Natural killer cell (primary cell): ENCODE measurements at places on chromosomes 12 and 14. TPM values are rescaled to one million over a fixed set of nuclear protein-coding genes. Genes with fewer than 3 reads are reported as not detected.

DNA sequence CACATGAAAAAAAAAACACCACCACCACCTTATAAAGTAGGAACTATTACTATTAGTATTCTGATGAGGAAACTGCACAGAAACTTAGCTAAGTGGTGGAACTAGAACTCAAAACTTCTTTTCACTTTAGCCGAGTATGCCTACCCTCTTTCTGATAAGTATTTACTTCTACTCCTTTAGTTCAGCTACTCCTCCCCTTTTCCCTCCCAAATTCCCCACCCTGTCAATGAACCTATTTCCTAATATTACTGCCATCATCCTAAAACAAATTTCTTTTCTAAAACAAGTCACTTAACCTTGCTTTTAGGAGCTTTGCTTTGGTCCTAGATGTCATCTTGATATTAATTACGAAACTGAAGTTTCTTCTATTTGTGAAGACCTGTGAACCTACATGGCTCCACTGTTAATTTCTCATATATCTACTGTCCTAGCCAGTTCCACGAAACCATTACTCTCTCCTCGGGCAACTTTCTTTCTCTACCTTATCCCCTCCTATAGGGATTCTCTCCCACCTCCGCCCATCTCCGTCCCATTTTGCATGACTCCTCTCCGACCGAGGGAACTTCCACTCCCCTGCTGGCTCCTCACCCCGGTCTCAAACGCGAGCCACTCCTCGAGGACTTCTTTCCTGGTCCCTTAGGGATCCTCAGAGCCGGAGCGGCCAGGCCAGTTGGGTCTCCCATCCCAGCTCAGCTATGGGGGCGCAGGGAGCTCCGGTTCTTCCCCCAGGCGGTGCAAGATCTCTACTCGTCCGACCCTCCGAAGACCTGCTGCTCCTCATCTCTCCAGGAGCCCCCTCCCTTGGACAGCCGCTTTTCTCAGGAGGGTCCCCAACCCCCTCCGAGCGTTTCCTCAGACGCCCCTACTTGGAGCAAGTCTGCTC is 1.1 kb downstream of the NUMB start:
- H3K4me3 ChIP-seq, result peak overlapping the region; percentile 93
- peak overlapping the region; percentile 53 for H3K27ac ChIP-seq
- no peak for DNase-seq
- peaks cover 15% of the 10 kb centered on the region for H3K4me1 ChIP-seq

DNA sequence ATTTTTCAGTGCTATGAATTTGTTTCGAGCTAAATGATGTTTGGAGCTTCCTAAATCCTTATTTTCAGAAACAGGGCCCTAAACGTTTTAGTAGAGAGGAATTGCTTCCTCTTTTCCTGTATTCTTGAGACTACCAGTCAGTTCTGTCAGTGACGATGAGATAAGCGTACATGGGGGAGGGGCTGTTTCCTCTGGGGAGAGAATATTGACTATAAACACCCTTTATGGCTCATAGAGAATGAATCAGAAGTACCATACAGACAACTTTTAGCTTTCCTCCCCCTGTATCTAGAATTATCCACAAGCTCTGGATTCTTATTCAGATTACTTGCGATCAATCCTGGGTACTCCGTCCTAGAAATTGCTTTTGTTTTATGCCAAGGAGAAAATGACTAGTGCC is 5.1 kb downstream of the TBK1 start:
- DNase-seq, result peak; percentile 48
- peak overlapping the region; percentile 38 for H3K27ac ChIP-seq
- H3K36me3 ChIP-seq, result peaks cover 14% of the 10 kb centered on the region

NUBPL gene
- total RNA-seq, result 7.5 TPM

GPRC5A gene
- 0.09 TPM for total RNA-seq

DNA sequence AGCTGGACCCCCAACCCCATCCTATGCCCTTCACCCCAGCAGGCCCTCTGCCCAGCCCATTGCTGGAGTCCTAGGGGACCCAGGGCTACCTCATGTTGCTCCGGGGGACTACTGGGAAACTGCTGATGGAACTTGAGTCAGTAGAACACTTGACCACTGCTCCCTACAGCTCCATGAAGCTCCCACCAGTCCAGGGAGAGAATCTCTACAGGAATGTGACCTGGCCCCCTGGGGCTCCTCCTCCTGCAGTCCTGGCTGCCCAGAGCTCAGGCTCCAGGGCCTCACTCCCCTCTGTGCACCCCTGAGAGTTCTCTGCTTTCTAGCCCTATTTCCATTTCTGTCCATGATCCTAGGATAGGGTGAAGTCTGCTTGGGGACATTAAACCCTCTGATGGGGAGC is 10.8 kb upstream of the AQP2 start:
- no peaks in the 10 kb centered on the region for H3K27me3 ChIP-seq
- no peaks in the 10 kb centered on the region for H3K36me3 ChIP-seq
- H3K4me1 ChIP-seq, result no peaks in the 10 kb centered on the region
- H3K27ac ChIP-seq, result no peak overlapping the region
- no peak for DNase-seq
- H3K4me3 ChIP-seq, result no peak overlapping the region

DNA sequence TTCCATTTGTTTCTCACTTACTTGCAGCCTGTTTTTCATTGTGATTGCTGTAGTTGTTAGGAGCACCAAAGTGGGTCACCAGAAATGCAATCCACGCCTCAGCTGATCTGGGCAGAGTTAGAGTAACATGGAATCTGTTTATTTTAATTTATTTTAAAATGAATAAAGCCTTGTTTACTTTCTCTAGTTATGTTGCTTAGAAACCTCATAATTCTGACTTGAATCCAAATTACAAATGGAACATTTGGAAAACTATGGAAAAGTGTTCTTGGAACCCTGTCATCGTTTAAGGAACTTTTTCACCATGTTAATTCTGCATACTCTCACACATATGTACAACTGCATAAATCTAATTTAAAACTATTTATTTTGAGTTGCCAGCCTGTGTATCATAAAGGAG is 92.2 kb upstream of the DAAM1 start:
- DNase-seq, result no peak
- no peaks in the 10 kb centered on the region for H3K4me1 ChIP-seq
- no peak overlapping the region for H3K4me3 ChIP-seq
- no peak overlapping the region for H3K27ac ChIP-seq
- H3K36me3 ChIP-seq, result no peaks in the 10 kb centered on the region
- no peaks in the 10 kb centered on the region for H3K27me3 ChIP-seq

PTGES3 gene
- total RNA-seq, result 93.4 TPM

GALNT8 gene
- total RNA-seq, result 0.19 TPM

DNA sequence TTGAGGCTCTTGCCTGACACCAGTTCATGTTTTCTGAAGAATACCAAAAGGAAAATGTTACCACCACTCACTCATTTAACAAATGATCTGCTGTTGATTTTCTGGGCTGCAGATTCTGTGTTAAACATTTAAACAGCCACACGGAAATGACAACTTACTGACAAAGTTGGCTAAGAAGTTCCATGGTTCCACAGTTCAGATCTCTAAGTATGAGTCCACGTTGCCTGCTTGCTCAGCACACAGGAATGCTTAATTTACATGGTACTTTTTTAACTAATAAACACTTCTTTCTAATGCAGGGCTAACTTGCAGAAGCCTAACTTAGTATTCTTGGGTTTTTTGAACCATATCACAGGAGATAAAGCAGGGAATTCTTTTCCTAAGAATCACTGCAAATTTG is 34.7 kb downstream of the PTGER2 start:
- peaks cover 30% of the 10 kb centered on the region for H3K4me1 ChIP-seq
- H3K36me3 ChIP-seq, result no peaks in the 10 kb centered on the region
- H3K27ac ChIP-seq, result peak overlapping the region; percentile 13
- no peaks in the 10 kb centered on the region for H3K27me3 ChIP-seq
- no peak for DNase-seq
- no peak overlapping the region for H3K4me3 ChIP-seq

DNA sequence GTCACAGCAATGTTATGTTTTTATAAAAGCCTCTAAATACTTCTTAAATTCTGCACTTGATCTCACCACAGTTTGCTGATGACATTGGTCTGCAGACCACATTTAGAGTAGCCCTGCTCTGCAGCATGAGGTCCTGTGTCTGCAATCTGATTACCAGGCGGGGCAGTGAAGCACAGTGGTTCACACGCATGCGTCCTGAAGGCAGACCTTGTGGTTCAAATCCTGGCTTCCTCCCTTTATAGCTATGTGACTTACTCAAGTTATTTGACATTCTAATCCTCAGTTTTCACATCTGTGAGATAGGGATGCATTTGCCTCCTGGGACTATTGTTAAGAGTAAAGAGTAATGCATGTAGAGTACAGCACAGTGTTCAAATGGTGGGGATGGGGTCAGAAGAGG is 50.3 kb downstream of the BMAL2 start:
- H3K4me1 ChIP-seq, result no peaks in the 10 kb centered on the region
- no peak overlapping the region for H3K27ac ChIP-seq
- H3K36me3 ChIP-seq, result no peaks in the 10 kb centered on the region
- no peak for DNase-seq

GRCh38 chr12:104599272-104600035 is 142.7 kb downstream of the CHST11 start:
- H3K36me3 ChIP-seq, result no peaks in the 10 kb centered on the region
- no peaks in the 10 kb centered on the region for H3K27me3 ChIP-seq
- H3K27ac ChIP-seq, result no peak overlapping the region
- DNase-seq, result no peak

GRCh38 chr12:40792792-40793386 is 100.7 kb downstream of the CNTN1 start:
- no peaks in the 10 kb centered on the region for H3K4me1 ChIP-seq
- no peak for DNase-seq
- no peaks in the 10 kb centered on the region for H3K36me3 ChIP-seq
- H3K4me3 ChIP-seq, result no peak overlapping the region
- H3K27ac ChIP-seq, result no peak overlapping the region

DNA sequence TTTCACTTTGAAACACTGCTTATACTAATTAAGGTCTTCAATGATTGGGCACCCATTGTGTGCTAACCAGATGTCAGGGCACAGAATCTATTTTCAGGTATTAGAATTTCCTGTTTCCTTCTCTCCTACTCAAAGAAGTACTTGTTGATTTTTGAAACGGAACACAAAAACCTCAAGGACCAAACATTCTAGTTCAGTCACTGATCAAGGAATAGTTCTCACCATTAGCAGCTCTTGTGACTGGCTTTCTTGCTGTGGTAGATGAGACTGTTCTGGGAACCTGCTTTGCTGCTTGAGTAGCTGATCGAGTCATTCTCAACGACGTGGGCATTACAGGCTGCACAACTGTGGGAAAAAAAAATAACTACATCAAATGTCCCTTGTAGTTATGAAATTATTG is 11.0 kb downstream of the DLGAP5 start:
- no peaks in the 10 kb centered on the region for H3K27me3 ChIP-seq
- no peaks in the 10 kb centered on the region for H3K36me3 ChIP-seq
- H3K4me3 ChIP-seq, result no peak overlapping the region
- no peak for DNase-seq

RNASE1 gene
- not detected for total RNA-seq

GRCh38 chr12:79925492-79925891 is 9.4 kb downstream of the PPP1R12A start:
- H3K27ac ChIP-seq, result no peak overlapping the region
- DNase-seq, result no peak
- H3K4me3 ChIP-seq, result no peak overlapping the region
- no peaks in the 10 kb centered on the region for H3K27me3 ChIP-seq
- peaks cover 29% of the 10 kb centered on the region for H3K4me1 ChIP-seq
- no peaks in the 10 kb centered on the region for H3K36me3 ChIP-seq

GRCh38 chr12:100163416-100164152 is 20.9 kb upstream of the BLTP3B start:
- no peaks in the 10 kb centered on the region for H3K36me3 ChIP-seq
- no peak overlapping the region for H3K27ac ChIP-seq
- H3K27me3 ChIP-seq, result no peaks in the 10 kb centered on the region
- peak; percentile 81 for DNase-seq
- H3K4me3 ChIP-seq, result peak overlapping the region; percentile 1
- peaks cover 8% of the 10 kb centered on the region for H3K4me1 ChIP-seq

ACVRL1 gene
- not detected for total RNA-seq

- no peaks in the 10 kb centered on the region for H3K27me3 ChIP-seq
- H3K36me3 ChIP-seq, result no peaks in the 10 kb centered on the region
- H3K4me1 ChIP-seq, result no peaks in the 10 kb centered on the region
- H3K27ac ChIP-seq, result no peak overlapping the region
- no peak overlapping the region for H3K4me3 ChIP-seq
Observed at GRCh38 chr12:75000120-75000519, 209.5 kb downstream of the KCNC2 start.
